Renal pelvis (tissue), 12 donors: ENCODE measurements at places on chromosomes 1 and 21. TPM values are rescaled to one million over a fixed set of nuclear protein-coding genes. Genes with fewer than 3 reads are reported as not detected.

GRCh38 chr1:117656202-117656641 lies 50.4 kb downstream of the TENT5C start:
- no peak for DNase-seq

DNA sequence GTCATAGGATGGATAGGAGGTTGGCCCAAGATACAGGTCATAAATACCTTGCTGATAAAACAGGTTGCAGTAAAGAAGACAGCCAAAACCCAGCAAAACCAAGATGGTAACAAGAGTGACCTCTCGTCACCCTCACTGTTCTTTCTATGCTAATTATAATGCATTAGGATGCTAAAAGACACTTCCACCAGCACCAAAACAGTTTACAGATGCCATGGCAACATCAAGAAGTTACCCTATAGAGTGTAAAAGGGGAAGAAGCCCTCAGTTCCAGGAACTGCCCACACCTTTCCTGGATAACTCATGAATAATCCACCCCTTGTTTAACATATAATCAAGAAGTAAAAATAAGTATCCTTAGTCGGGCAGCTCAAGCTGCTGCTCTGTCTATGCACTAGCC lies 671.9 kb downstream of the PTPRC start:
- no peak for DNase-seq

- no peak for DNase-seq
Observed at GRCh38 chr1:99227056-99227897, 37.0 kb upstream of the PLPPR4 start.

GRCh38 chr1:60268451-60268850 lies 194.9 kb upstream of the C1orf87 start:
- no peak for DNase-seq

DNA sequence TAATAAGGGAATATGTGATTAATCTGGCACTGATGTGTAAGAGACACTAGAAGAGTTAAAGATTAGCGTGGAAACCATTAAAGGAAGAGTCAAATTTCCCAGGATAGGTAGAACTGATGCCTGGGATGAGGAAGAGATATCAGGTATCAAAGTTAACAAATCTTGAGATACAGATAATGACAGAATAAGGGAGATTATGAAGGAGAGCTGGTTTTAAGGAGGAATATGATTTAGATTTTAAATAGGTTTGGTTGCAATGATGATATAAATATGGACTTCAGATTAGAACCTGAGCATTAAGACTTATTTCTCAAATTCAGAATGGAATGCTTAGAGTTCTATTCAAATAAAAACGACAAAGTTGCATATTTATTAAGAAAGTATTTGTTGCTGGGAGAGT lies 26.2 kb downstream of the MAGI3 start:
- no peak for DNase-seq

DNA sequence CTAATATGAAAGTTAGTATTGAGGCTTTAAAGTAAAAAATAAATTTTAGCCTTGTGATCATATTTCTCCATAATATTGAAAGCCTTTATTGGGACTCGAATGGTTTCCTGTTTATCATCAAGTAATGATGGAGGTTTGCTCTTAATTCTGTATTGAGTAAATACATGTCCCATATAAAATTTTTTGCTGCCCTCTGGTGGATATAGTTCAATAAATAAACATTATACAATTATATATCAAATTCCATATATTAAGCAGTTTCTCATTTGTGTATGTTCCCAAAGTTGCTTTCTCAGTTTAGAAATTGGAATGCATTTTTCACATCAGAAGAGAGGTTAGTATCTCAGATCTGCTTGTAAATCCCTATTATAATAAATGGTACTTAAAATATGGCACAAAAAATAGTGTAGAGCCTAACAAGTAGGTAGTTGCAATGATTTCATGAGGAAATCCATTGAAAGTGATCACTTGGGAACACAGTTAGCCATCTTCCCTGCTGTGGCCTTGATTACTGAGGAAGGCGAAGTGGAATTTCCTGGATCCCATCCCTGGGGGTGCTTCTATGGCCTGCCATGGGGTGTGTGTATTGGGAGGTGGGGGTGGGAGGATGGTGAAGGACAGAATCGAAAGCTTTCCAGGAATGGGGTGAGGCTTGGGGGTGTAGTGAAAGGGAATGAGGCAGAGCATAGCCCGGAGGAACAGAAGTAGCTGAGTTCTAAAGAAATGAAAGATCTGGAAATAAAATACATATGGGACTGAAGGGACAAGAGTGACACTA lies 84.1 kb upstream of the C21orf91 start:
- DNase-seq, result no peak

DNA sequence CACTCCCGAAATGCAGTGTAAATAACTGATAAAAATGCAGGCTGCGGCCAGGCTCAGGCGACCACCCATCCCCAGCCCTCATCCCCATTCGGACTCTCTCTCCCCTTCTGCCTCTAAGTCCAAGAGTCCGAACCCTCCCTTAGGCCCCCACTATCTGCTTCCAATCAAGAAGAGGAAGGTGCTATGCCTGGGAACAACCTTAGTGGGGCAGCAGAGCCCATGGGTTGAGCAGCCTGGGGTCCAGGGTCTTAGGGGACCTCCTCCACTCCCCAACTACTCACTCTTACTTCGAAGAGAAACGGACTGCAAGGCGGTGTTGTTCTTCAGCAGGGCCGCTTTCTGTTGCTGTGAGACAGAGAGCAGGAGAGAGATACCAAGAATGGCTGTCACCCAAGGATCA lies 12.2 kb downstream of the ARHGEF2 start:
- DNase-seq, result no peak

GRCh38 chr1:207331354-207332313 lies 10.2 kb downstream of the CD55 start:
- DNase-seq, result no peak

- DNase-seq, result no peak
Observed at GRCh38 chr1:22919341-22920025, 53.2 kb downstream of the LACTBL1 start.

DNA sequence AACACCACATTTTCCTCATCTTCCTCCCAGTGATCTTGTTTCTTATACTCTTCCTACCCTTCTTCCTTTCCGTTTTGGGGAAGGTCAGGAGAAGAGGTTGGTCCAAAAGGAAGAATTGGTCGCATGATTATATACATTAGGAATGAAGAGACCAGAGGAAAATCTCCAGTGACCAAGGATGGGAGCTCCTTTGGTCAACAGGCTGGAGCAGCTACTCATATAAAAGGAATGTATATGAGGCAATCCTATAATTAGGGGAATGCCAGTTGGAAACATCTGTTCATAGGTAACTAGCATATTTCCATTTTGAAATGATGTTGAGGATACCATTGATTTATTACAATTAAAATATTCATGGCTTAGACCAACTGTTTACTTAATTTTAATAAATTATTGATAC lies 114.5 kb downstream of the LRRC40 start:
- DNase-seq, result no peak

DNA sequence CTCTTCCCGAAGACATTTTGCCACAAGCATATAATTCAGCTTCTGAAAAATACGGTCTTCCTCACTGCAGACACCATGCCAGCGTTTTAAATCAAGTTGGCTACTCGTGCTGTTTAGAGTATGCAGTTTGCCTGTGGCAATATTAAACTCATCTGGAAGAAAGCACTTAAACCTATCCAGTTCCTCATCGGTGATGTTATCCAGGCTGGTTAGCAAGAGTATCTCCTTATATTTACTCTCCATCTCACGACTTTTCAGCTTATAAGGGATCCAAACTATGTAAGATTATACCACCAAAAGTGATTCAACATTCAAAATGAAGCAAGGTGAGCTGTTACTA lies 9.7 kb upstream of the IFI16 start:
- DNase-seq, result no peak

DNA sequence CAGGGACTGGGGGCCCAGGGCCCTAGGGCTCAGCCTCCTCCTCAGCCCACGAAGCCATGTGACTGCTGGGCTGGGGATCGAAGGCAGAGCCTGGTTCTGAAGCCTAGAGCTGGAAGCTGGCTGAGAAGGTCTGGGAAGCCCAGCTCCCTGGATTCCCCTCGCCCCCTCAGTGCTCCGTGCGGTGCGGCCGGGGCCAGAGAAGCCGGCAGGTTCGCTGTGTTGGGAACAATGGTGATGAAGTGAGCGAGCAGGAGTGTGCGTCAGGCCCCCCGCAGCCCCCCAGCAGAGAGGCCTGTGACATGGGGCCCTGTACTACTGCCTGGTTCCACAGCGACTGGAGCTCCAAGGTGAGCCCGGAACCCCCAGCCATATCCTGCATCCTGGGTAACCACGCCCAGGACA lies 9.1 kb downstream of the ADAMTSL4 start:
- no peak for DNase-seq

DNA sequence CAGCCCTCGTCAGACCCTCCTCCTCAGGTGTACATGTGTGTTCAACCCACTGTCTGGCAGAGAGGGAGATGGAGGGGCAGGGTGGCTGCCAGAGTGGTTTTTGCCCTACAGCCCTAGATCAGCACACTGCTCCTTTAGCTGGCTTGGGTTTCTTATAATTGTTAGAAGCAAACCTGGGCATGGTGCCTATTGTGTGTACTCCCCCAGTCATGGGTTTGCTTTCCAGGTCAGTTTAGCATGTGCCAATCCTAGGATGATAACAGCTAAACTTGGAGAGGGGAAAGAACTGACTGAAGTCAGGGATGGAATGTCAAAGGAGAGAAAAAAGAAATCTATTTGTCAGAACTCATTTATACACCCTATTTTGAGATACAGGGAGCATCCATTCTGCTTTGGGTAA lies 63.3 kb downstream of the UCK2 start:
- no peak for DNase-seq

GRCh38 chr1:72937905-72938304 lies 655.6 kb upstream of the NEGR1 start:
- DNase-seq, result no peak

GRCh38 chr1:46522184-46522968 lies 29.1 kb downstream of the KNCN start:
- no peak for DNase-seq

GRCh38 chr1:24027838-24028468 lies 47.8 kb upstream of the SRSF10 start:
- DNase-seq, result peak; percentile 53

The REN gene
- 58.1 TPM for polyA plus RNA-seq

The NSUN4 gene
- polyA plus RNA-seq, result 32.9 TPM

The FRRS1 gene
- polyA plus RNA-seq, result 9.5 TPM

The CD84 gene
- 1.1 TPM for polyA plus RNA-seq

The PYHIN1 gene
- 0.10 TPM for polyA plus RNA-seq

The PTGER3 gene
- 46.8 TPM for polyA plus RNA-seq

The KRTAP13-1 gene
- not detected for polyA plus RNA-seq

The OLFM3 gene
- polyA plus RNA-seq, result 29.5 TPM

The TDRD10 gene
- polyA plus RNA-seq, result 1.7 TPM
